ENCODE measurements at places on chromosomes 3 and 15.

- DNase-seq: no peak
These were observed 46.0 kb downstream of the FSIP1 start for GRCh38 chr15:39736412-39737195.

DNA sequence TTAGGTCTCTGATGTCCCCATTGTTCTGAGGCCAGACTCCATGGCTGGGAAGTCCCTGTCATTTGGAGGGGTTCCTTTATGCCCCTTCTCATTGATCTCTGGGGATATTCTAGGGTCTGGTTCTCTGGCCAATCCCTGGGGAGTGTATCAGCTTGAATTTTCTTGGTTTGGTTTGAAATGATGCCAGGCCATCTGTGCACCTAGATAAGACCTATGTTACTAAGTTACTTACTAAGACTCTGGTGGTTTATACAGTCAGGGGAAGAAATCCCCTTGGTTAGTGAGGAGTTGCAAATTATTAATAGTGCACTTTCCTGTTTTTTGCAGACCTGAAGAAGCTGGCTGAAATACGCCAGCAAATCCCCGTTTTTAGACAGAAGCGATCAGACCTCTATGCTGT is 20.3 kb downstream of the NIT2 start:
- DNase-seq: no peak

- peak; percentile 64 for DNase-seq
These were observed 607 bp upstream of the IMP3 start for GRCh38 chr15:75640483-75641178.

GRCh38 chr15:68816158-68816557 is 4.5 kb downstream of the ANP32A start:
- no peak for DNase-seq

- no peak for DNase-seq
These were observed 3.6 kb upstream of the KBTBD12 start for GRCh38 chr3:127911421-127911931.

GRCh38 chr3:487614-488013 is 291.1 kb downstream of the CHL1 start:
- DNase-seq: no peak

DNA sequence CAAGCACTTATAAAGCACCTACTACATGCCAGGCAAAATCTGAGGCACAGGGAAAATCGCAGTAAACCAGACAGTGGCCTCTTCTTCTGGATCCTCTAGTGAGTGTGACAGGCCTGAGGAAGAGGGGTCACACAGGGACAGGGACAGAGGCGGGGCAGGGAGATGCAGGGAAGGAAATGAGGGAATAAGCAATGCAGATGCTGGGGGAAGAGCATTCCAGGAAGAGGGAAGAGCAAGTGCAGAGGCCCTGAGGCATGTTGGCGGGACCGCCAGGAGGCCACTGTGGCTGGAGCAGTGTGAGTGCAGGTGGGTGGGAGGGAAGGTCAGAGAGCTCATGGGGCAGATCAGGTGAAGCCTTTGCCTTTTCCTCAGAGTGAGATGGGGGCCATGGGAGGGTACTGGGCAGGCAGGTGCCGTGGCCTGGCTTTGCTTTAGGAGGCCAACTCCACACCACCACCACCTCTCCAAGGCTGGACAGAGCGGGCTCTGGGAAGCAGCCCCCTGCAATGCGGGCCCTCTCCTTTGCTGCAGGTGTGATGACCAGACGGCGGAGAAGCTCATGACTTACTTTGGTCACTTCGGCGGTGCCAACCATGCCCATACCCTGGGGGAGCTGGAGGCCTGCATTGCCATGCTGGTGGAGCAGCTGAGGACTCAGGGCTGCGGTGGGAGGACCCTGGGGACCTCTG is 26.8 kb upstream of the GP9 start:
- DNase-seq: no peak

- no peak for DNase-seq
These were observed 216.8 kb downstream of the RSL24D1 start for GRCh38 chr15:54979964-54980363.

GRCh38 chr15:76871930-76872329 is 33.2 kb downstream of the SCAPER start:
- DNase-seq: no peak

DNA sequence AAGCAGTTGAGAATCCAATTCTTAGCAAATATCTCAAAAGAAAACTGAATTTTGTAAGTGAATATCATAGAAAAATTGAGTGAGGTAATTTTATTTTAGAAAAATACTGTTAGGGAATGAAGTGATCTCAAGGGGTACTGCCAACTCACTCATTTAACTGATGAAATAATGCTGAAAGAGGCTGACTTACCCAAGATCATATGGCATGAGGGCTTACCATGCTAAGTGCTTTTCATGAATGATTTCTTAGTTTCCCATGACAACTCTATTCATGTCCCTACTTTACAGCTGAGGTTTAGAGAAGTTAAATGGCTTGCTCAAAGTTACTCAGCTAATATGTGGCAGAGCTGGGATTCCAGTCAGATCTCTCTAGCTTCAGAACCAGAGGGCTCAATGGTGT is 30.6 kb downstream of the CCDC14 start:
- no peak for DNase-seq

GRCh38 chr3:151964743-151965142 is 91.3 kb downstream of the SUCNR1 start:
- DNase-seq: no peak

DNA sequence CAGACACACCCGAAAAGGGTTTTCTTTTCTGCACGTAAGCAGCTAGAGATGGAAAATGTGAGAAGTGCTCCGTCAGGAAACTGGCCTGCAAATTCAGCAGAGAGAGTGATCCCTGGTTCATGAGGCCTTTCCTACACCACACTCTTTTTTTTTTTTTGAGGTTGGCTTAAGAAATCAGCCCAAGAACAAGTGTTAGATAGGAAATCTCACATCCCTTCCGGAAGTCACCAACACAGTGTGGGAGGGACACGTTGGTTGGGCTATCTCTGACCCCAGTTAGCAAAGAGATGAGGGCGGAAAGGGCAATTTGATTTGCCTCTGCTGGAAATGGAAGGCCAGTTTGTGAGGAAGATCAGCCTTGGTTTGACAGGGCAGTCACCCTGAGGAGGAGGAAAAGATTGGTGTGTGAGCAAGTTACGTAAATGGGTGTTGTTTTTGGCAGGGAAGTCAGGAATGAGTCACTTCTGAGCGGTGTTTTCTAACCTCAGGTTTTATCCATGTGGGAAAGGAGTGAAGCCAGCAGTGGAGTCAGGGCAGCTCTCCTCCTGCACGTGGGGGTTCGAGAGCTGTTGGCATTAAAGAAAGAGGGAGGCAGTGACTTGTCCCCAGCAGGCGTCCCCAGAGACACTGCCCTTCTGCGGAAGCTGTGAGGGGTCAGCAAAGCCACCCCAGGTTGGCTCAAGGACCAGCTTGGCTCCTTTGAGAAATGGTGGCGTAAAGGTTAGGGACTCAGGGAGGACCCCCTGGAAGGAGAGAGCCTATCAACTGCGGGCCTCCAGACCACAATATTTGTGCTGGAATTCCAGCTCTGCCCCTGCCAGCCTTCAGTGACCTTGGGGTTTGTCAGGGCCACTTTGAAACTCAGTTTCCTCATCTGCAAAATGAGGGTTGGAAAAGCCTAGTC is 237.6 kb upstream of the BHLHE40 start:
- DNase-seq: peak; percentile 91

GRCh38 chr15:57152666-57153539 is 223.4 kb upstream of the CGNL1 start:
- DNase-seq: peak; percentile 62

DNA sequence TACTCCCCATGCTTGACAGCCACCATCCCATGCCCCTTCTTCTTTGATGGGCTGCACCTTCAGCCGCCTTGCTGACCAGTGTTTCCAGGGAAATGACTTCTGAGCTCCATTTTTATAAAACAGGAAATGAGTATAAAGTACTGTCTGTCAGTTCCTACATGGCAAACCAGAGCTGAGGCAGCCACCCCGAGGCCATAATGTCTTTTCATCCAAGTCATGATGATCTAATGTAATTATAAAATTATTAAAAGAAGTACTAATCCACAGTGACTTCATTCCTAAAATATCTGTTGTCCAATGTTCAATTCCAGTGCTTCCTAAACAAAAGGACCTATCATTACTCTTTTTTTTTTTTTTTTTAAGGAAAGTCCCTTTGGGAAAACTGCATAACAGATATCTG is 75.2 kb upstream of the HERC1 start:
- DNase-seq: peak; percentile 79

- peak; percentile 64 for DNase-seq
These were observed 17.7 kb downstream of the PTH1R start for GRCh38 chr3:46895204-46895660.

DNA sequence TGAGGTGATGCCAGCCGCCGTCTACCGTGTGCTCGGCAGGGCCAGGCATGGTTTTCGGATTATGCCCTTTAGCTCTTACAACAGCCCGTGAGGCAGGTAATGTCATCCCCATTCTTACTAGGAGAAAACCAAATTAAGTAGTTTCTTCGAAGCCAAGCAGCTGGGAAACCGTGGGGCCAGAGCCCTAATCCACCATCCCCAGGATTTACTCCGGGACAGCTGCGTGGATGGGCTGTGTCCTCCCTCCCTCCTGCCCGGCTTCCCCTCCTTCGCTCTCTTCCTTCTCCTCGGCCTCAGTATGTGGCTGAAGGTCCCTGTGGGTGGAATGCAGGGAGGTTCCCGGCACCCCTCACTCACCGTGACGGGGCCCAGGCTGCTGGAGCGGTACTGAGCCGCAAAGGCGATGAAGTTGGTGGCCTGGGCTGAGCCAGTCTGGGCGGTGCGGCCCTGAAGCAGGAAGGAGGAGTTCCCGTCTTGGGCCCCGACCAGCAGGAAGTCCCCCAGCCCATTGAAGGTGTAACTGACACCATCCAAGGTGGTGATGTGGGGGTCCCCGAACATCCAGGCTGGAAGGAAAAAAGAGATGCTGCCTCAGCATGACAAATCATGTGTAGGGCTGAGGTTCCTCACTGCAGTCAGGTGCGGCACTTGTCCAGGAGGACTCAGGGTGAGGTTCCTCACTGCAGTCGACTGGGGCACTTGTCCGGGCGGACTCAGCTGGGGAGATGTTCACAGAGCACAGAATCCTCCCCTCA is 42.5 kb downstream of the MUC20 start:
- DNase-seq: no peak

DNA sequence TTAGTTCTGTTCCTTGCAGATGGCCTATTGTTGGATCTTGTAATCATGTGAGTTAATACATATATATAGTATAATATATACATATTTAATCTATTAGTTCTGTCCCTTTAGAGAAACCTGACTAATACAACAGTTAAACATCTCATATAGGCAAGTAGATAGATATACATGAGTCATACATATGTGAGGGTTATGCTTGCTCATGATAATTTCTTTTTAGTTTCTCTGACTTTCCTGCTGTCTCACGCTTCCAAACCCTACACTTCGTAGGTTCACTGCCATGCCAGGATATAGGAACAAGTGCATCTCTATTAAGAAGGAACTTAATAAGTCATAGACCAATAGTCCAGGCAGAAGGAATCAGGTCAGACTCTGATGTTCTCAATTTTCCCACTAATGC is 16.8 kb upstream of the CLDN16 start:
- DNase-seq: peak; percentile 66

DNA sequence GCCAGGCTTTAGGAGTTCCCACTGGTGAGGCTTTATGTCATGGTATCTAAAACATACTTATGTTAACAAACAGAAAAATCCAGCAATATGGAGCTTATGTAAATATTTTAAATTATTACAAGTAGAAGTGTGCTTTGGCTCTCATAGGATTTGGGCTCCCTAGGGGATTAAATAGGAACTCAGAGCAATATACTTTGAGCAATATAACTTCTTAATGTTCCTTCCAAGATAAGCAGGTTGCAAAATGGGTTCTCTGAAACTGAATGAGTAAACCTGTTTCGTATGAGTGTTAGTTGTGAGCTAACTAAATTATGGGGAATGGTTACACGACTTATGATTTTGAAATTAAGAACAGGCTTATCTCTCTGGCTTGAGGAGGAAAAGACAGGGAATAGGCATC is 366.1 kb upstream of the ZNF385D start:
- DNase-seq: no peak

DNA sequence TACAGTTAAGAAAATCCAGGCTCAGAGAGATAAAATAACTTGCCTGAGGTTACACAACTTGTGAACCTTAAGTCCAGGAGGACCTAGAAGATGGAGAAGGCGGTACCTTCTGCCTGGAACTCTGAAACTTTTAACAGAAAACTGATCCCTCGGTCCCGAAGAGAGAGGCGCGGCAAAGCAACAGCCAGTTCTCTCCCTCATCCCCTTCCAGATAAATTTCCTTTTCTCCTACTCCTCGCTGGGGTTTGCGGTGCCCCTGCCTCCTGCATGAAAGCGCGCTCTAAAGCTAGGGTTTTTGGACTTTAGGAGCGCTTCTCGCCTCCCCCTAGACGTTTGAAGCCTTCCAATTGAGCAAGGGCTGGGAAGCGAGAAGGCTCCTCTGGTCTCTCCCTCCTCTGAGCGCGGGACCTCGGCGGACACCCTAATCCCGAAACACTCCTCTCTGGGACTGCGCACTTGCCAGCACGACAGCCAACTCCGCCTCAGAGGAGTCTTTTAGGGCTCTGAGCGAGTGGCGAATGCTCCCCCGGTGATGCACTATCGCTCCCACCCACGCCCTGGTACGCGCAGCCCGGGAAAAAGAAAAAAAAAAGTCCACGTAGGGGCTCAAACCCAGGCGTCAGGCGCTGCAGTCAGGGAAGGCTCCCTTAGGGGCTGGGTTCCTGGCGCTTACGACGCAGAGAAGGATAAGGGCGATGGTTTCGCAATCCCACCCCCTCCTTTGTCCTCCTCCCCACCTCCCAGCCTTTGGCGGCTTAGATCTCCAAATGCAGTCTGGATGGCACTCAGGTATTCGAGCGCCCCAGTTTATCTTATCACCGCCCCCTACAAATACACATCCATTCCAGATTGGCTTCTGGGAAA is 7.9 kb upstream of the EOMES start:
- DNase-seq: no peak

GRCh38 chr15:77634266-77634962 is 1.7 kb upstream of the LINGO1 start:
- peak; percentile 59 for DNase-seq

- DNase-seq: no peak
These were observed 30.2 kb downstream of the ZXDC start for GRCh38 chr3:126445506-126445905.

- no peak for DNase-seq
These were observed 170.9 kb downstream of the PLCL2 start for GRCh38 chr3:17055374-17056276.

- DNase-seq: peak; percentile 7
These were observed 30.2 kb upstream of the TLE3 start for GRCh38 chr15:70127770-70128413.
